Endothelial cell of umbilical vein (primary cell): ENCODE measurements at places on chromosomes 1 and 21. TPM values are rescaled to one million over a fixed set of nuclear protein-coding genes. Genes with fewer than 3 reads are reported as not detected.

GRCh38 chr1:12454406-12455391 is 163.3 kb downstream of the DHRS3 start:
- peak; percentile 81 for DNase-seq
- H3K4me1 ChIP-seq = peaks cover 62% of the 10 kb centered on the region
- H3K4me3 ChIP-seq = no peak overlapping the region
- H3K36me3 ChIP-seq = no peaks in the 10 kb centered on the region

GRCh38 chr1:149927056-149927562 is 494 bp downstream of the SF3B4 start:
- no peak for DNase-seq
- H3K27ac ChIP-seq = peak overlapping the region; percentile 74
- H3K4me1 ChIP-seq = peaks cover 27% of the 10 kb centered on the region

LCE1C gene
- polyA plus RNA-seq = not detected in 2 replicates

FMN2 gene
- not detected in 2 replicates for polyA plus RNA-seq

PRAMEF15 gene
- not detected in 2 replicates for polyA plus RNA-seq

DNA sequence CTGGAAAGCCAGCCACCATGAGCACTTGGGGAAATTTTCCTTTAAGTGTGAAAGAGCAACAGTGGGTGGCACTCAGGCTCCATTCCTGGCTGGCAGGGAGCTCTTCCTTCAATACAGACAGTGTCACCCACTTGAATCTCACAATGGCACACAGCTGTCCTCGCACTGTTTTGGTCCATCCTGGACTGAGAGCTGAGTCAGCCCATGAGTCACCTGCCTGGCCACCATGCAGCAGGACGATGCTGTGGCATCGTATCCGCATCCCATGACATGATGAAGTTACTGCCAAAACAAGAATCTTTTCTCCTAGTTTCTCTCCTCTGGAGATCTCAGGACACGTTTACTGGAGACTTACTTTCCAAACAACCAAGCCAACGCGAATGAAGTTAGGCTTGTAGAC is 6.0 kb downstream of the TMPRSS2 start:
- H3K4me3 ChIP-seq = no peak overlapping the region
- H3K36me3 ChIP-seq = no peaks in the 10 kb centered on the region
- DNase-seq = no peak
- H3K4me1 ChIP-seq = no peaks in the 10 kb centered on the region
- peaks cover 9% of the 10 kb centered on the region for H3K27me3 ChIP-seq

BEND5 gene
- polyA plus RNA-seq = not detected in 2 replicates

PUM1 gene
- polyA plus RNA-seq = 91.6 and 94.7 TPM in 2 replicates

GRCh38 chr1:47764461-47765046 is 232.6 kb downstream of the TRABD2B start:
- no peaks in the 10 kb centered on the region for H3K4me1 ChIP-seq
- no peaks in the 10 kb centered on the region for H3K27me3 ChIP-seq
- no peaks in the 10 kb centered on the region for H3K36me3 ChIP-seq
- H3K4me3 ChIP-seq = no peak overlapping the region
- H3K27ac ChIP-seq = no peak overlapping the region
- DNase-seq = no peak

HAO2 gene
- polyA plus RNA-seq = not detected in 2 replicates

GRCh38 chr1:114290341-114290740 is 136.7 kb upstream of the SYT6 start:
- no peak overlapping the region for H3K4me3 ChIP-seq
- no peak for DNase-seq
- H3K27me3 ChIP-seq = peaks cover 5% of the 10 kb centered on the region
- H3K4me1 ChIP-seq = no peaks in the 10 kb centered on the region

DNA sequence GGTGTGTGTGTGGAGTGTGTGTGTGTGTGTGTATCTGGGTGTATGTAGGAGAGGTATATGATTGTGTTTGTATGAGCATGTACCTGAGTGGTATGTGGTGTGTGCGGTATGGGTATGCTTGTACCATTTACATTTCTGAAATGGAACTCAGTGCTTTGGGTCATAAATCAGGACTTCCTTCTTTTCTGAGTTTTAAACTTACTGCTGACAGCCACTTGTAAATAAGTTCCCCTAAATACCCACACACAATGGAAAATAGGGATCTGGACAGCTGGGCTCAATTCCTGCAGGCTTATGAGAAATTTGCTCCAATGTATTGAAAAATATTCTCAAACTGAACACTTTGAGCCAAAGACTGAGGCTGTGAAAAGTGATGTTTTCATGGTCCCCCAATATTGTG is 293.6 kb downstream of the HLX start:
- no peak overlapping the region for H3K4me3 ChIP-seq
- H3K27ac ChIP-seq = no peak overlapping the region
- H3K4me1 ChIP-seq = peaks cover 13% of the 10 kb centered on the region
- no peaks in the 10 kb centered on the region for H3K27me3 ChIP-seq
- no peaks in the 10 kb centered on the region for H3K36me3 ChIP-seq

DNA sequence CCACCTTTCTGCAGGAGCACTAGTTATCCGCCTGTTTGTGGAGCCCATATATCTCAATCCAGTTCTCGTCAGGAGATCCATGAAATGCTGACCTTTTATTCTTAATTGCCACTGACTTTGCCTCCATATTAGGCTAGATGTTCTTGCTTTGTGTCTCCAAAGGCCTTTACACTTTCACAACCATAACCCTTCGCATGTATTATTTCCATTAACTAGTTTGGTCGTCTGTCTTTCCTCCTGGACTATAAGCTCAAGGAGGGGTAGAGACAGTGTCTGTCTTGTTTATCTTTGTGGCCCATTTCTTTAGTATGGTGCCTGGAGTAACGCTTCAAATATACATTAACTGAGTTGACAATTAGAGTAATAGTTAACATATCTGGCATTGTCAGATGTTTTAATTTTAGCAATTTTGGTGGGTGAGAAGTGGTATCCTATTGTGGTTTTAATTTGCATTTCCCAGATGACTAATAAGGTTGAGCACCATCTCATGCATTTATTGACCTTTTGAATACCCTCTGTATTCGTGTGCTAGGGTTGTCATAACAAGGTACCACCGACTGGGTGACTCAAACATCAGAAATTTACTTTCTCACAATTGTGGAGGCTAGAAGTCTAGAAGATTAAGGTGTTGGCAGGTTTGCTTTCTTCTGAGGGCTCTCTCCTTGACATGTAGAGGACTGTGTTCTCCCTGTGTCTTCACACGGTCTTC is 21.7 kb upstream of the IL12RB2 start:
- no peaks in the 10 kb centered on the region for H3K27me3 ChIP-seq
- H3K4me1 ChIP-seq = peaks cover 11% of the 10 kb centered on the region
- no peaks in the 10 kb centered on the region for H3K36me3 ChIP-seq
- DNase-seq = peak; percentile 30

DNA sequence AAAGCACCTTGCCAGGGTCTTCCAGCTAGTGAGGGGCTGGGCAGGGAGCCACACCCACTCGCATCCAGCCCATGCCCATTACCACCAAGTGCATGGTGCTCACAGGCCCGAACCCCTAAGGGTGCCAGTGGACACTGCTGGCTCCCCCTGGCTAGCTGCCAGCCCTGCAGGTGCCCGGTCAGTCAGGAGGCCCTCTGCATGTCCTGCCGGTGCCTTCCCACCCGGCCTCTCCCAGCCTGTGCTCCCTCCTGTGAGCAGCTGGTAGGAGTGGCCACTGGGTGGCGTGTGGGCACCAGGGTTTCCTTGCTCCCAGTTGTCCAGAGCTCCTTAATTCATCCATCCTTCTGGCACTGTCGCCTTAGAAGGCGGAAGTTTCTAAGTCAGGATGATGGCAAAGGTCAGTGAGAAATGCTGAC is 33.4 kb downstream of the QSOX1 start:
- peaks cover 27% of the 10 kb centered on the region for H3K36me3 ChIP-seq
- no peak overlapping the region for H3K27ac ChIP-seq
- DNase-seq = peak; percentile 44
- no peaks in the 10 kb centered on the region for H3K4me1 ChIP-seq
- no peak overlapping the region for H3K4me3 ChIP-seq

GRCh38 chr1:1779691-1780597 is 1.7 kb upstream of the NADK start:
- H3K4me3 ChIP-seq = no peak overlapping the region
- no peak for DNase-seq
- H3K4me1 ChIP-seq = peaks cover 20% of the 10 kb centered on the region

DNA sequence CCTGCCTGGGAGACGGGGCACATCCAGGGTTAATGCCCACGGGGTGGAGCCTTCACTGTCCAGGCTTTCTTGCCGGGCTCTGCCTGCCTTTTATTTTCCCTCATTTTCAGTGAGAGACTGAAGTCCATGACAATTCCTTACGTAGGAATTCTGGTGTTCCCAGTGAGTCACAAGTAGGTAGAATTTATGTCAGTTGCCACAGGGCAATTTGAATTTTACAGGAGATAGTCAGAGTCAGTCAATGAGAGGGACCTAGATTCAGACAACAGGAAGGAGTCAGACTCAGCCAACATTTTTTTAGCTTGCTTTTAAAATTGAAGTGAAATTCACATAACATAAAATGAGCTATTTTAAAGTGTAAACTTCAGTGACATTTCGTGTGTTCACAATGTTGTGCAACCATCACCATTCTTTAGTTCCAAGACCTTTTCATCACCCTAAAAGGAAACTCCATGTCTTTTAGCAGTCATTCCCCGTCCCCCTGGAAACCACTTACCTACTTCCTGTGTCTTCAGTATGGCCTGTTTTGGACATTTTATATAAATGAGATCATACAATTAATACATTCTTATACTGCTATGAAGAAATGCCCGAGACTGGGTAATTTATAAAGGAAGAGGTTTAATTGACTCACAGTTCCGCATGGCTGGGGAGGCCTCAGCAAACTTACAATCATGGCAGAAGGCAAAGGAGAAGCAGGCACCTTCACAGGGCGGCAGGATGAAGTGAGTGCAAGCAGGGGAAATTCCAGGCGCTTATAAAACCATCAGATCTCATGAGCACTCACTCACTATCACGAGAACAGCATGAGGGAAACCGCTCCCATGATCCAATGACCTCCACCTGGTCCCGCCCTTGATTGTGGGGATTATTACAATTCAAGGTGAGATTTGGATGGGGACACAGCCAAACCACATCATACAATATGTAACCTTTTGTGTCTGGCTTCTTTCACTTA is 14.6 kb downstream of the AJAP1 start:
- H3K27ac ChIP-seq = no peak overlapping the region
- no peaks in the 10 kb centered on the region for H3K27me3 ChIP-seq
- H3K36me3 ChIP-seq = no peaks in the 10 kb centered on the region
- DNase-seq = no peak

DNA sequence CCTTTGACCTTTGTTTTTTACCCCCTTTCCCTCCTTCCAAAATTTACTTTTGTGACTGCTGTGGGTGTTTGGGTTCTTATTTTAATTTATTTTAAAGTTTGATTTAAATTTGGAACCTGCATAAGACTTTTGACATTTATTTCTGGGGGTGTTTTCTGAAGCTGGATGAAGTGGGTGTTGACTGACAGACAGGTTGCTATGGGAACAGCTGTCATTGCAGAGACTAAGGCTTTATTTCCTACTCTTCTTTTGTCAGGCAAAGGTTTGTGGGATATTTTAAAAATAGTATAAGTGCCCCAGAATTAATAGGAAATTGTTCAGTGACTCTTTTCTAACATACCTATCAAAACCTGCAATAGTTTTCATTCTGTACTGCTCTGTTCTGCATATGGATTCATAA is 290.8 kb upstream of the ESRRG start:
- H3K27ac ChIP-seq = no peak overlapping the region
- no peak overlapping the region for H3K4me3 ChIP-seq
- no peaks in the 10 kb centered on the region for H3K27me3 ChIP-seq
- no peak for DNase-seq
- H3K36me3 ChIP-seq = no peaks in the 10 kb centered on the region
